ENCODE measurements at places on chromosomes 6 and 20.

- DNase-seq, result no peak
These were observed 18.5 kb upstream of the SERPINB9 start for GRCh38 chr6:2921520-2922115.

GRCh38 chr6:31092769-31093505 is 19.4 kb downstream of the C6orf15 start:
- no peak for DNase-seq

- no peak for DNase-seq
These were observed 160.2 kb downstream of the MRPL14 start for GRCh38 chr6:43966853-43967718.

- no peak for DNase-seq
These were observed 48.0 kb downstream of the VAPB start for GRCh38 chr20:58436868-58437645.

- DNase-seq, result no peak
These were observed 109.7 kb downstream of the GJA10 start for GRCh38 chr6:90003941-90004340.

- peak; percentile 4 for DNase-seq
These were observed 538 bp upstream of the GRM1 start for GRCh38 chr6:146028252-146028795.

DNA sequence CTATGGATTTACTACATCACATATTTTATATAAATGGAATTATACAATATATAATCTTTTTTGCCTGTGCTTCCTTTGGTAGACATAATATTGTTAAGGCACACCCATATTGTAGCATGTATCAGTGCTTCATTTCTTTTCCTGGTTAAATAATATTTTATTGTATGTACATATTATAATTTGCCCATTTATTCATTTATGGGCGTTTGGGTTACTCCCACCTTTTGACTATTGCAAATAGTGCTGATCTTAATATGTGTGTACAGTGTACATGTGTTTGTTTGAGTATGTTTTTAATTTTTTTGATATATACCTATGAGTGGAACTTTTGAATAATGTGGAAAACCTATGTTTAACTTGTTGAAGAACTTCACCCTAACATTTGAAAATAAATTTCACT is 804.2 kb downstream of the DHX35 start:
- DNase-seq, result no peak

GRCh38 chr20:20368418-20369249 is 730 bp downstream of the INSM1 start:
- DNase-seq, result no peak

DNA sequence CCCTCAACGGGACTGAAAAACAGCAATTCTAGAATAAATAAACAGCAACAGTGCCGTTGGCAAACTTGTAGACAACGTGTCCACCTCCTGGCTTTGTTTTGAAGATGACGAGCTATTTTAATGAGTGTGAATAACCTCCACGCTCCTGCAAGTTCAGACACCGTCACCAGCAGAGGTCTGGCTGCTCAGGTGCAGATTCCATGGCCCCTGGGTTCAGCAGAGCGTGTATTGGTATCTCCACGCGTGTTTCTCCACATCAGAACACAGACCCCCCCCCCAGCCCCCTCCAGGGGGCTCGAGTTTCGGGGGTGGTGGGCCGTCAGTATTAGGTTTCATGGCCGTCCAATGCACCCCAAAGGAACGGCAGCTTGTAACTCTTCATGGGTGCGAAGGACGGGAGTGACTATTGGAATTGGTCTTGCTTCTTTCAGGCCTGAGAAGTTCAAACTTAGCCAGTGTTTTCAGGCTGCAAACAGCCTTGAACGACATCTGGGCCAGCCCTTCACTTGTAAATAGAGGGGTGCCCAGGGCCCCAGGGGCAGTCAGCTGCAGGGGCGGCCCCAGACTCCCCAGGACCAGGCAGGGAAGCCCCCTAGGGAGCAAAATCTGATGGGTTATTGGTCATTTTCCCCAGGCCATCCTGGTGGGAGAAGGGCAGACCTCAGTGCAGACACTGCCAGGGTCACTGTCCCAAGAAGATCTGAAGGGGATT is 308.6 kb downstream of the TAF4 start:
- DNase-seq, result no peak

DNA sequence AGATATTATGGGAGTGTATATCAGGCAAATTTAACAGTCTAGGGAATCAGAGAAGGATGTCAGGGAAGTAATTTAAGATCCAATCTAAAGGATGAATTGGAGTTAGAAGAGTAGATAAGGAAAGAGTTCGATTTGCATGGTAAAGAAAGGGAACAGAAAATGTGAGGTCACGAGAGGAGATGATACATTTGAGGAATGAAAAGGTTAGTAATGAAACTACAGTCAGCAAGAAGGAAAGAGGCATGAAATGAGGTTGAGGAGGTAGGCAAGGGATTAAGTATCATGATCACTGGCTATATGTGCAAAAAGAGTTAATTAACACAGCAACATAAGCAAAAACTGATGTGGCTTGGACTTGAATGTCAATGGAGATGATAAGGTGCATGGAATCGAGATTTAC is 22.4 kb downstream of the ZNF318 start:
- DNase-seq, result no peak

GRCh38 chr20:12270863-12271262 is 353.2 kb downstream of the BTBD3 start:
- no peak for DNase-seq

GRCh38 chr20:41304424-41305079 is 13.0 kb downstream of the ZHX3 start:
- no peak for DNase-seq

DNA sequence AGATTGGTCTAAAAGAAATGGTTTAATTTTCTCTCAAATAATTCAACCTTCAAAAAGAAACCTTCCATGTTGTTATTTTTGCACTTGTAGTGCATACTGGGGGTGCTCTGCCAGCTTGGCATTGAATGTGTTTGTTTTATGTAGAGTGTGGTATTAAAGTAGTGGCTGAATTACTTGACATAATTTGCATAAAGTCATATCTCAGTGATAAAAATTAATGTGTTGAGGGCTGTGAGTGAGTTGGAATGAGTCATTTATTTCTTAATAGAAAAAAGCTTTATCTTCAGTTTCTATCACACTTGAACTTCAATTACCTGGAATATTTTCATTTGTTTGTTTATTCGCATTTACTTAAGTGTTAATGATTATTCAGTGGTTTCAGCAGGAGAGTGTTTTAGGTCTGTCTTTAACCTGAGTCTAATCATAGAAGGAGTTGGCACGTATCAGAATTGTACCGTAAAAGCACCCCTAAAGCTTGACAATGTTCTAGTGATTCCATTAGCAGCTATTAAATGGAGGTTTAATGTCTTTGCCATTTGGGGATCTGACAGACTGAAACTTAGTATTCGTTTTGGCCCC is 801.2 kb upstream of the FLRT3 start:
- DNase-seq, result no peak

- DNase-seq, result no peak
These were observed 208.2 kb downstream of the DLL1 start for GRCh38 chr6:170082531-170083187.

DNA sequence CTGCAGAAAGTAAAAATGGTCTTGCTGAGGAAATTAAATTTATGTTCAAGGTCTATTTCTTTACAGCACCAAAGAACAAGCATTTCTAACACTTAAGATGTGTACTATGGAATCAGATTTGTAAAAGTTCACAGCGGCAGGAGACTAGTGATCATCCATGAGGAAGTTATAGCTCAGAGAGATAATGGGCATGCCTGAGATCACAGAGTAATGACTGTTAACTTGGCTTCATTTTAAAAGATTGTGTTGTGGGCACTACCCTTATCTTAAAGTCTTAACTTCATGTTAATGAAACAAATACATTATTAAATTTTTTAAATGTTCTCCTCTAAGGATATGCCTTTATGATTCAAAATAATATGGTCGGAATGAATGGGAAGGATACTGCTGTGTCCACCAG is 168.6 kb downstream of the GMPR start:
- no peak for DNase-seq

- DNase-seq, result no peak
These were observed 2.4 kb downstream of the MYBL2 start for GRCh38 chr20:43669332-43669731.

DNA sequence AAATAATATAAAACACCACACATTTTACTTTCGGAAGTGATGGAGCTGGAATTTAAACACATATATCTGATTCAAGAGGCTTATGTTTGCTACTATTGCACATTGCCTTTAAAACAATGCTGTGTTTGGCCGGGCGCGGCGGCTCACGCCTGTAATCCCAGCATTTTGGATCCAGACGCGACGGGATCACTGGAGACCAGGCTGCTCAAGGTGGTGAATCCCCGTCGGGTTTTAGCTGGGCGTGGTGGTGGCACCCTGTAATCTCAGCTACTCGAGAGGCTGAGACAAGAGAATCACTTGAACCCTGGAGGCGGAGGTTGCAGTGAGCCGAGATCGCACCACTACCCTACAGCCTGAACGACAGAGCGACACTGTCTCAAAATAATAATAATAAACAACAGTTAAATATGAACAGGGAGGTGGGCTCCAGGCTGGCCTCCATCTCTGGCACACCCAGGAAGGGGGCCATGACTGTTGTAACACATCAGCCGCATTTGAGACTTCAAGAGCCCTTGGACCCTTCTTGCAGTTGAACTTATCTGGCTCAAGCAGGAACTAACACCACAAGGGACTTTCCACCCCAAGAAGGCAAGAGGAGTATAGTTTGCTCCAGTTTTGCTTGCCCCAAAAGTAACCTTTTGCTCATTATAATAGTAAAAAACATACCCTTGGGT is 127.1 kb upstream of the ZNF184 start:
- DNase-seq, result no peak

- DNase-seq, result no peak
These were observed 36.3 kb downstream of the RNF144B start for GRCh38 chr6:18423426-18423825.

DNA sequence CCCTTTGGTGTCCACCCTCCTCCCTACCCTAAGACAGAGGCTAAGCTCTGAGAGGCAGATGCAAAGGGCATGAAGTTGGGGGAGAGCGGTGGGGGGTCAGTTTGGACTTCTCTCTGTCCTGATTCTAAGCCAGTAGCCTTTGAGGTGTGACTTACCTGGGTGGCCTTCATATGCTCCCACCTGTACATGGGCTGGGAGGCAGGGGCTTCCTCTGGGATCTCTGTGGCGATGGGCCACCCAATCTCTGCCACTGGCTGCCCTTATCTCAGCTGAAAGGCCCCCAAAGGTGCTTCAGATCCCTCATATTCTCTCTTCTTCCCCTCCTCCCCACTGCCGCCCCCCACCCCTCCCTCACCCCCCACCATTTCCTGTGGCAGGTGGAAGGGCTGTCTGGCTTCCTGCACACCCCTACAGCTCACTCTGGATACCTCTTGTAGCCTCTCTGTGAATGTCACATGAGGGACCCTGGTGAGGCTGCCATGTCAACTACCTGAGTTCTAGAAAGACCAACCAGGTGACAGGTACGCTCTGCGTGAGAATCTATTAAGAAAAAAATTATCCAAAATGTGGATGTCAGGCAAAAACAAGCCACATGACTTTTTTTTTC is 34.0 kb downstream of the PNLDC1 start:
- DNase-seq, result no peak

- DNase-seq, result no peak
These were observed 24.6 kb downstream of the MLIP start for GRCh38 chr6:54135665-54136369.

DNA sequence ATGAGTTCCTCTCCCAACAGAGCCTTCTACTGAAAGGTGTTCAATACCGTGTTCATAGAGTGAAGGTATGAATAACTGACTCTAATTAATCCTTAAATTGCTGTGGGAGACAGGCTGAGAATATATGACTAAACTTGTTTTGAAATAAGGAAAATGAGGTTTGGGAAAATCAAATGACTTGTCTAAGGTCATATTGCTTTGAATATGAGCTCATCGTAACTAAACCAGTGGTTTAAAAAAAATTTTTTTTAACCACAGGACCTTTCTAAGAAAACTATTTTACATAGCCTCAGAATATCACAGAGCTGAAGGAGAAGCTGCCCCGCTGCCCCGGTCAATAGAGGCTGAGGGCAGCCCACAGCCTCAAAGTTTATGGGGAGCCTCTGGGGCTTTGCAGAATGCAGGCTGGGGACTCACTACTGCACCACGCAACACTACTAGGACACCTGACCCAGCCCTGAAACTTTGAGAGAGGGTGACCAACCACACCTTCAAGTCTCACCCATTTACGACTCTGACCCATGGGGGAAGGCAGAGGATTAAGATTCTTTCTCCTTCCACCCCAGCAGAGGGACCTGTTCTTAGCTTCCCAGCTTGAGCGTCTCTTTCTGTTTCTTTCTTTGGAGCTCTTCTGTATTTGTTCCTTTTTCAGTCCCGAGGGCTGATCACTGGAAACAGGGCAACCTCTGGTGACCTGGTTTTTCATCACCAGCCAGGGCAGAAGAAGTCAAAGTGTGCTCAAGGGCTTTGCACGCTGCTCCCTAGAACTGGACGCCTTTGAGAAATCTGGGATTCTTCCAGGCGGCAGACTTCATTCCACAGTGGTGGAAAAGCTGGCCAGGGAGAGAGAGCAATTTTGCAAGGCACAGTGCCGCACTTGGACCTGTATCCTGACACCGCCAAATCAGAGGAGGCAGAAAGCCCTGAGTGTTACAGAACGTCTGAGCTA is 220.2 kb downstream of the ATXN1 start:
- DNase-seq, result no peak

DNA sequence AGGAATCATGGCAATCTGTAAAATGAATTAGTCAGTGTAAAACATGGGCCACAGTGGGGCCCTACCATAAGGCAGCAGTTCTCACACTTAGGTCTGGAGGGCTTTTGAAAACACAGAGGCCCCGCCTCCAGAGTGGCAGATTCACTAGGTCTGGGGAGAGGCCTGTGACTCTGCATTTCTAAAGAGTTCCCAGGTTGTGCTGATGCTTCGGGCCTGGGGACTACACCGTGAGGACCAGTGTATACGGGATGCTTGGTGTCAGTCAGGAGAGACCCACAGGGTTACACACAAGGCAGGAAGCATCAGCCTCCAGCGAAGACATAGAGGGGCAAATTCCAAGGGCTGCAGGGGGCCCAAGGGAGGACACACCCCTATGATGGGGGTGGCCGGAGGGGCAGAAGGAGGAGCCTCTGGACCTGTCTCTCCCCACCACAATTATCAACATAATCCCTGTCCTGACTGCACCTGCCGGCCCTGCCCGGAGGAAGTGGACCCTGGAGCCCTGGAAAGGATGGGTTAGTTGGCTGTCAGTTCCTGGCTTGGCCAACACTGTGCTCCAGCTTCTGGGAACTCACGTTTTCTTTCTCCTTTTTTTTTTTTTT is 46.7 kb downstream of the FGD2 start:
- DNase-seq, result no peak

GRCh38 chr6:51926125-51926524 is 161.3 kb downstream of the PKHD1 start:
- no peak for DNase-seq

GRCh38 chr20:14444106-14444505 is 106.7 kb upstream of the FLRT3 start:
- DNase-seq, result no peak

- no peak for DNase-seq
These were observed 12.9 kb downstream of the CASS4 start for GRCh38 chr20:56424931-56425330.

GRCh38 chr20:34876406-34877282 is at the start of gene ACSS2:
TSS of gene ACSS2 (plus strand) at chr20:34876612. CDS start at chr20:34876646, 34 bp downstream.
- DNase-seq, result peak; percentile 98

Measured in stimulated activated CD4-positive, alpha-beta T cell treated with anti-CD3 and anti-CD28 coated beads, TNF-alpha, amount 100 ng/mL, for 4 hours (primary cell).